ENCODE measurements at places on chromosomes 16 and 17. TPM values are rescaled to one million over a fixed set of nuclear protein-coding genes. Genes with fewer than 3 reads are reported as not detected.

The COG1 gene
- total RNA-seq, result 48.9 TPM

The C16orf54 gene
- not detected for total RNA-seq

The ADAD2 gene
- not detected for total RNA-seq

The WNT9B gene
- not detected for total RNA-seq

The MILR1 gene
- total RNA-seq, result not detected

The NPW gene
- 2.5 TPM for total RNA-seq

The PRCD gene
- total RNA-seq, result 0.92 TPM

The KRT17 gene
- 183 TPM for total RNA-seq

Data from chondrocyte (in vitro differentiated cells).